ENCODE measurements at places on chromosomes 7 and 10.
A peak's percentile ranks its signal among the peaks of the same experiment; 100 is the strongest.

DNA sequence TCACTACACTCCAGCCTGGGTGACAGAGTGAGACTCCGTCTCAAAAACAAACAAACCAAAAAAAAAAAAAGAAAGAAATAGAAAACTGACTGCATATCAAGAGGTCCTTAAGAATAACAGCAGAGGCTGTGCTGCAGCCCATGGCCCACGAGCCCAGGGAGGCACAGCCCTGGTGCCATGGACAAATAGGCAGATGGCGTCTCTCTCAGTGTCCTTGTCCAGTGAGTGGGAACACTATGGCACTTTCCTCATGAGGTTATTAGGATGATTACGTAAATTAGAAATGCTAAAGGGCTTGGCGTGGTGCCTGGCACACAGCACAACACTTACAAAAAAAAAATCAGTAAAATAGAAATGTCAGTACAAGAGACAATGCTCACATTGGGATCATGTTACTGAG, 33.4 kb upstream of the PFKP start:
- no peak for DNase-seq

- no peak for DNase-seq
Measured at GRCh38 chr7:148060724-148061123, 529.8 kb upstream of the C7orf33 start.

- DNase-seq: no peak
Measured at GRCh38 chr7:83934118-83934734, 260.4 kb downstream of the SEMA3A start.

DNA sequence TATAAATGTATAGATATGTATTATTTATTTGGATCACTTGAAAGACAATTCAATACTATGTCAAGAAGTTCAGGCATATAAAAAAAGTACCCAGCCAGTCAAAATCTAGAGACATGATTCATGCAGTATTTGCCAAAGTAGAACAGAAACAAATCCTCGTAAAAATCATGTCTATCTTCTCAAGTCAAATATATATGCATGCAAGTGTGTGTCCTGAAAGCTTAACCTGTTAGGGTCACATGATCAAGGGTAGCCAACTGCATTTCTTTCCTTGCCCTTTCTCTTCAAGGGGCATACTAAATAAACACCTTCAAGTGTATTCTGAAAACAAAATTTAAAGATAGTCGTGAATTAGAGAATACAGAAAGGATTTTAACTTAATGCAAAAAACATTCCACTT, 107.0 kb downstream of the HIBADH start:
- DNase-seq: no peak

DNA sequence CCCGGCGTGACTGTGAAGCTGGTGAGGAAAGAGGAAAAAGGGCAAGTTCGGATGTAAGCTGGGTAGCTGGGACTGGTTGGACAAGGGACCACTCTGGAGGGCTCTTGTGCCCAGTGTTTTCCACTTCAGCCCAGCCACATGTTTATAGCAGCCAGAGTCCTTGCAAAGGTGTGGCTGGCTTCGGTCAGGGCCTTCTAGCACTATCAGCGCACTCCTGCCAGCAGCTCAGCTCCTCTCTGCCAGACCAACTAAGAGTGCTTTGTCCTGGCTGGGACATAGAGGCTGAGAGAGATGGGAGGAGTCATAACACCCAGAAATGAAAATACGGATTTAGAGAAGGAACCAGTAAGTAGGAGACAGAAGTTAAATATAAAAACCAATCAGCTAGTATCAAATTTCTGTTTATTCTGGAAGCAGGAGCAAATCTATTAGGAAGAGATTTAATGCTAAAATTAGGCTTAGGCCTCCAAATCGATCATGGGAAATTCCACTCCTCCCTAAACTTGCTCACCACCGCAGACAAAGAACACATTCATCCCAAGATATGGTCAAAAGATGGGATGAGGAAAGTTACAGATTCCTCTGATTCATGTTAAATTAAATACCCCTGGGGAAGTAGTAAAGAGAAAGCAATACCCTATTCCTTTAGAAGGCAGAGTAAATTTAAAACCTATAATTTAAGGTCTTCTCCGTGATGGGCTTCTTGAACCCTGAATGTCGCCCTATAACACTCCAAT, 135.0 kb downstream of the RALA start:
- no peak for DNase-seq

- no peak for DNase-seq
Measured at GRCh38 chr7:123355576-123356190, 155.9 kb upstream of the SLC13A1 start.

DNA sequence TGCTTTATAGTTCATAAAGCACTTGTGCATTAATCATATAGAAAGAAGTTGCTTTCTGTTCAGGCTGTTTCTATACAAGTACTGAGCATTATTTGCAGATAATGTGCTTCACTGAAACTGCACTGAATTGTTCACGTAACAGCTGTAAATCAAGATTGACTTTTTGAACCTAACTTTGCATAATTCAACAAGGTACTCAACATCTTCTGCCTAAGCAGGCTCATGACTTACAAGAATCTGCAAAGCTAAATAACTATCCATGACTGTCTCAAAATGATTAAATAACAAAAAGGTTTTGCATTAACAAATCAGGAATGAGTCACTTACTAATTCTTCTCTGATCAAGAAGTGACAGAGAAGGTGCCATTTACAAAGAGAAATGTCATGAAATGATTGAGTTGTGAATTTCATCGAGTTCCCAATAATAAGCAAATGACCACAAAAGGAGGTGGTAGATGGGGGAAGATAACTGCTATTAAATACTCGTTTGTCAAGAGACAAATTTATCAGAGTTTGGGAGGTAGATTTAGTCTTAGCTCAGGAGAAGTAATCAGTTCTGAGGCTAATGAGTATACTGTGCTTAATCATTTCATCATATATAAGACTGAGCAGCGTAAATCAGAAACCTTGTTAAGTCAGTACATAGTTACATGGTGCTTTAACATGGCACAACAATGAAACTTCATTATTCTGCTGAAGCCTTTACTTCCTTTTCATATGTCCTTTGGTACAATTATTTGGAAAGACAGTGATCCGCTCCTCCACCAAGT, 161.3 kb upstream of the LRRN3 start:
- no peak for DNase-seq

- no peak for DNase-seq
Measured at GRCh38 chr10:117503244-117504205, 39.0 kb upstream of the EMX2 start.

DNA sequence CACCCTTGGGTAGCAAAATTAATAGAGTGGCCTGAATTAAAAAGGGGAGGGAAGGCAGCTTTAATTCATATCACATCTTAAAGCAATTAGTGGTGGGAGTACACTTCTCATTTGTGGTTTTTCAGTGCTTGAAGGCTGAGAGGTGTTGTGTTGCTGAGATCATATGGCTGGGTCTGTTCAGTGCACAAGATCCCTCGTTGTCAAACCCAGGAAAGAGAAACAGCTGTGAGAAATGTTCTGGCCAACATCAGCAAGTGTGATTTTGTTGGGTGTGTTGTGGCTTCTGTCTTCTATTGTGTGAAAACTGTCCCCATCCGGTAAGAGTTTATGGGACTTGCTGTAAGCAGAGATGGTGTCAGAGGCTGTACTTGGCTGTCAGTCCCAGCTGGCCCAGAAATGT, 197.9 kb upstream of the BMPER start:
- no peak for DNase-seq

DNA sequence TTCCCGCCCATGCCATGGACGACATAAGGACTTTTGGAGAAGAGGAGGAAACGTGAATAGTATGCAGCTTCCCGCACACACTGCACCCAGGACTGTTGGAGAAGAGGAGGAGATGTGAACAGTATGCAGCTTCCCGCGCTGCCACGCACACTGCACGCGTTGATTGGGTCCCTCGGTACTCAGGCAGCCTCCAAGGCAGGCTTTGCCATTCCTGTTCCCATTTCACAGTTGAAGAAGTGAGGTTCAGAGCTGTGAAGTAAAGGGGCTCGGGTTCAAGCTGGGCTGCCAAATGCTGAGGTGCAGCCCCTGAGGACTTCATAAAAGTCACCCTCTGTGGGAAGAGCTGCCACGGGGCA, 147.9 kb upstream of the FAM20C start:
- no peak for DNase-seq

DNA sequence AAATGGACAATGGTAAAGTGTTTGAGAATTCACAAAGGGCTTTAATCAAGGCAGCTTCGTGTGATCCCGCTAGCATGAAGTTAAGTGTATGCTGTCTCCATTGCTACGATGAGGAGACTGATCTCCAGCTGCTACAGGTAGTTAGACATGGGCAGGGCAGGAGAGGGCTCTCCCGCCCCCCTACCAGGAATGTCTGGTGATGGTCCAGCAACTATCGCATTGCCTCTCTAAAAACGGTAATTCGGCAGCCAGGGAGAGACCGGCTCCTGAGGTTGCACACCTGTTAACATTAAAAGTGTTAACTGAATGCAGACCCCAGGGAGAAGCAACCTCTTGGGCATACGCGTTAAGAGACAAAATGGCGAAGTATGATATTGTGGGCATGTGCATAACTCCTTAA, 37.9 kb downstream of the SVIL start:
- no peak for DNase-seq

GRCh38 chr7:48759431-48760080, 164.8 kb upstream of the CDC14C start:
- no peak for DNase-seq

DNA sequence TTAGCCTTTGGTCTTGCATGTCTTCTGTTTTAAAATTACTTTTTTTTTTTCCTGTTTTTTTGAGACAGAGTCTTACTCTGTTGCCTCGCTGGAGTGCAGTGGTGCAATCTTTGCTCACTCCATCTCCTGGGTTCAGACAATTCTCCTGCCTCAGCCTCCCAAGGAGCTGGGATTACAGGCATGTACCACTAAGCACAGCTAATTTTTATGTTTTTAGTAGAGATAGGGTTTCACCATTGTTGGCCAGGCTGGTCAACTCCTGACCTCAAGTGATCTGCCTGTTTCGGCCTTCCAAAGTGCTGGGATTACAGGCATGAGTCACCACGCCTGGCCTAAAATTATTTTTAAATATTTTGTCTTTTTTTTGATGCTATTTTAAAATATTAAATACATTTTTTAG, 38.5 kb downstream of the MLLT10 start:
- DNase-seq: no peak

DNA sequence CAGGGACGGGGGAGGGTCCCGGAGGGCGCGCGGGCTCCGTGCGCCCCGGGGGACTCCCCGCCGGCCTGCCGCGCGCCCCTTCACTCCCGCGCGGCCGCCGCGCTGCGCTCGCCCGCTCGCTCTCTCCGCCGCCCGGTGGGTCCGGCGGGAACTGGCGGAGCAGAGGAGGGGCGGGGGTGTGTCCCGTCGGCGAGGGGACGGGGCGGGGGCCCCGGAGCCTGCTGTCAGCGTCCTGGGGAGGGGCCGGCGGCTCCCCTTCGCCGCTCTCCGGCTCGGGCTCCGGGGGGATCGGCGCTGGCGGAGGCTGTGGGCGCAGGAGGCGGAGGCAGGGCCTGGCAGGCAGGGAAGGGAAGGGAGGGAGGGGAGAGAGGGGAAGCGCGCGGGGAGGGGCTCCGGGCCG, at the start of gene SH3PXD2A:
SH3PXD2A (minus strand) TSS at position 153 of the 400 bp plus-strand sequence. CDS start 310 bp downstream, outside the sequence.
- peak; percentile 74 for DNase-seq

GRCh38 chr7:121000081-121000983, 11.8 kb downstream of the CPED1 start:
- no peak for DNase-seq

GRCh38 chr7:7686811-7687508, 31.4 kb downstream of the RPA3 start:
- no peak for DNase-seq

DNA sequence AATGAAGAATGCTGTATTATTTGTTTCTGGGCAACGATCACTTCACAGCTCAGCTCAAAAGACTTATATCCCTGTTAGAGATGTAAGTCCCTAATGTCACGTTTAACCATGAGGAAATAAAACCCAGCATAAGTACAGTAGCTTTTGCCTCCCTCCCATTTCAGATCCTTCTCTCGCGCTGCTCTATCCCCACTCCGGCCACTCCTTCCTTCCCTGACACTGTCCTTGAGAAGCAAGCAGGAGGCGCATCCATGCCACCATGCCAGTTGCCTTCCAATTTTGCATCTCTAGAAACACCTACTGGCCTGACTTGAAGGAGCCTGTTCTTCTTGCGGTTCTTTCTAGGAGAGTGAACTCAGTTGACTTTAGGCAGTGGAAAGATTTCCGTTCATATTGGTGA, 1.2 kb downstream of the FAM180A start:
- DNase-seq: no peak

DNA sequence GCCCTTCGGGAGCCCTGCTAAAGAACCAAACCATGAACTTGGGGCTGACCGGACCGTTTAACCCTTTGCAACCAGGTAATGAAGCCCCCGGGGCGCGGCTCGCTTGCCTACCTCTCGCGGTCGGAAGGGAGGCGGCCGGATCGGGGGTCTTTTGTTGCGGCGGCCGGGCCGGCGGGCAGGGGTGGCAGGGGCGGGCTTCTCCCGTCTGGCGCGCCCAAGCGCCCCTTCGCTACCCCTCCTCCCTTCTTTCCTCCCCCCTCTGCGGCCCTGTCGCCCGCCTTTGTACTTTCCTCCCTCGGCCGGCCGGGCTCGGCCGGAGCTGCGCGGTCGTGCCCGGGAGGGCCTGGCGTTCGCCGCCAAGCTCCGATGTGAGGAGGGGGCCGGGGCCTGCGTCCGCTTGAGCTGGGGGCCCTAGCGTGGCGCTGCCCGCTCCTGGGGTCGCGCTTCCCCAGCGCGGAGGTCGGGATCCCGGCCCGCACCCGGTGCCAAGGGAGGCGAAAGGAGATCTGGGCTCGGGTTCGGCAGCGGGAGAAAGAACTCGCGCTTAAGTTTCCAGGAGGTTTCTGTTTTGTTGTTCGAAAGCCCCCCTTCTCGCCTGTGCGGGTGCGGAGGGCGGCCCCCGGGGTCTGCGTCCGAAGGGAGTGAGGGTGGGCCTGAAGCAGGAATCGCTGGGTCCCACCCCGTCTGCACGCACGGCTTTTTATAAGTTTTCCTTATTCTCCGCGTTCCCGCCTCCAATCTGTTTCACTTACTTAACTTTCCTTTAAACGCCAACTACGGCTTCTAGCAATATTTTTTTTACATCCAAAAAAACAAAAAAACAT, 436.8 kb upstream of the GALNT17 start:
- no peak for DNase-seq

GRCh38 chr10:28841625-28842024, 164.3 kb downstream of the BAMBI start:
- DNase-seq: no peak

All from caudate nucleus (tissue), 63 donors.